ENCODE measurements at places on chromosomes 16 and 17.

- DNase-seq = no peak
Measured at GRCh38 chr17:64006361-64007088, 8.4 kb downstream of the PRR29 start.

GRCh38 chr16:88921591-88921990, 55.1 kb upstream of the PABPN1L start:
- no peak for DNase-seq

DNA sequence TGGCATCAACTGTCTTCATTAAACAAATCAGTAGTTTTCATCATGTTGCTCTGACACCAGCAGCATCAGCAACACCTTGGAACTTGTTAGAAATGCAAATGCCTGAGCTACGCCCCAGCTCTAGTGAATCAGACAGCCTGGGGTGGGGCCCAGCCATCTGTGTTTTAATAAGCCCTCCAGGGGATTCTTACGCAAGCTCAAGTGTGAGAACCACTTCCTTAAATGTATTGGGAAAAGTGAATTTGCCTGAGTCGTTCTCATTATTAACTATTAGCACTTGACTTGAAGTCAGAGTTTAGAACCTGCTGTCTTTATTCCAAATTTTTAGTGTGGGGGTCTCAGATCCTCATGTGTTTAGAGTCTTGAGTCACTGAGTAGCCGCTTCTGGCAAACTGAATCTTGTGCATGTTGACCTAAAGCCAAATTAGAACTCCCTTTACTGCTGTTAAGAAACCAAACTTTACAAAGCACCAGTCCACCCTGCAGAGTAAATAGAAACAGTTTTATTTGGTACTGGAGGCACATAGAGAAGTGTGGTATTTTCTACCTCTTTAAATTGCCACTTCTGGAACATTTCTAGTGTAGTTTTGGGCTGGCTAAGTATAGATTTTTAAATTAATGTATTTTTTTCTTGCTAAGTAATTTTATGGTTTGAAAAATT, 137.4 kb upstream of the COX10 start:
- no peak for DNase-seq

DNA sequence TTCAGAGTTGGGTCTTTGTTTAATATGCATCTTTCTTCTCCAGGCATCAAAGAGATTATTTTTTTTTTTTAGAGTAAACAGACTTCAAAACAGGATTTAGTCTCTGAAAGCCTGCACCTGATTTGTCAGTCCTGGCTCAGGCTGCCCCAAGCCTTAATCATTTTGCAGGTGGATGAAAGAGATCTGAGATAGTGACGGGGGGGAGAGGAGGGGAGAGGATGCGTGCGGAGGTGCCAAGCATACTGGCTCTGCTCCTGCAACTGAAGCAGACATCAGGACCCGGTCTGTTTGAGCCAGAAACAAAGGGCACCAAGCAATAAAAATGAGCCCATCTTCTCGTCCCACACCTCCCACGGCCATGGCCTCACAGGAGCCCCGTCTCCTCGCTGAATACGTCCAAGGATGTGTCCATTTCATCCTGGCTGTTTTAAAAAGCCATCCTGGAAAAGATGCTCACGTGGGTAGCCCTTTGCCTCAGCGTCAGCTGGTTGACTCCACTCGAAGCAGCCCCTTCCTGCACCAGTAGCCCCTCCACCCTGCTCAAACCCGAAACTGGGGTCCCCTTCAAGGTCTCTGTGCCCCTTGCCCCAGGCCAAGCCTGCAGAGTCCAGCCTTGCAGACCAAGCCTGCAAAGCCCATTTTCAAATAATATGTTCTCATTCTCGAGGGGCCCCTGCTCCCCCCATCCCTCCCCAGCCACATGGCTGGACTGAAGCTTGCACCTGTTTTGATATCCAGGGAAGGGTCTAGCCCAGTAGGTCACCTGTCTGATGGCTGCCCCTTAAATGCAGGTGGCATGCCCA, 84.8 kb upstream of the TNRC6C start:
- no peak for DNase-seq

DNA sequence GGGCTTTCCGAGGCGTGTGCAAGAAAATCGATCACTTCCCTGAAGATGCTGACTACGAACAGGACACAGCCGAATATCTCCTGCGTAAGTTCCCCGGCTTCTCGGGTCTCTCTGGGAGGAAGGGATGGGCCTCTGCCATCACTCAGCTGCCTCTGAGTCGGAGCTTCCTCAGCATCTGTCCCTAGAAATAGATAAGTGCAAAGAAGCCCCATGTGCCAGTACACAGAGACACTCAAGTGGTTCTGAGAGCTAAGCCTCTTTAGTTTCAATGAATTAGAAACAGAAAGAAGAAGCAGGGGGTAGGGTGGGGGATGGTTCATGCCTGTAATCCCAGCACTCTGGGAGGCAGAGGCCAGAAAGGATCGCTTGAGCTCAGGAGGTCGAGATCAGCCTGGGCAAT, 90.6 kb downstream of the CACNG3 start:
- no peak for DNase-seq

DNA sequence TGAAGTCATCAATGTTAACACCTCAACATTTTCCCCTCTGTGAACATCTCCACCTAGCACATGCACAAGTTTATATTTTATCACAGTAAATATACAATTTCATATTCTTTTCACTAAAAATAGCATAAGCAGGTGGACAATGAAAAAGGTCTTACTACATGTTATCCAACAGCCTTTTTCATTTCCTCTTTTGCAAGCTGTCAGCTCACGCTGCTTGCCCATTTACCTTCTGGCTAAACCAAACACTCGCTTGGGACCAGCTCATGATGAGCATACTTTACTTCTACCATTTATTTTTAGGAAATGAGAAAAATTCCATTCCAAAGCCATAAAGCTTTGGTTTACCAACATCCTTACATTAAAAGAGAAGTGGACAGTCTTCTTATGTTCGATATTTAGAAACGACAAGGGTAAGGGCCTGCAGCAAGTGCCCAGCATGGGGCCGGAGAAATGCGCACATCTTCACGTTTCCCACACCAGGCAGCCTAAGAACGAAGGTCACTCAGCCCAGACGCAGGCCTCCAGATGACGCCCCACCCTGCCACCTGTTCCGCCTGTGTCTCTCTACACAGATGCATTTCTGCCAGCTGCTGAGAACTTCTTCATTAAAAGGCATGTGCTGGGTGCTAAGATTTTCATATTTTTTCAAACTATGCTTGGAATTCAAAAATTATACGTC, 13.9 kb downstream of the SNN start:
- DNase-seq = no peak
